ENCODE measurements at places on chromosomes 7 and 10.

DNA sequence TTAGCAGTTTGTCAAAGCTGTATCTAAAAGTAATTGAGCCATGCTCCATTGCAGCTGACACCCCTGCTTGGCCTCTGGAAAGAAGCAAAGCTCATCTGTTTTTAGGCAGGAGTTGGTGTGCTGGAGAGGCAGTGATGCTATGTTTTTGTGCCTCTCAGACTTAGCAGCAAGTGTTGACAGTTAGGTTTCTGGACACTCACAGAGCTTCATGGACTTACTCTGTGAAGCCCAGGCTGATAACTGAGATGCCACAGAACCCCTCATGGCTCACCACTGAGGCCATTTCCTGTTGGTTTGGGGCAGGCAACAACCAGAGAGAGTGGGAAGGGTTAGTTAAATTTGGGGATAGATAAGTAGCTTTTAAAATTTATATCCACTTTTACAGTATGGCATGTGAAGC is 59.8 kb downstream of the BTAF1 start:
- DNase-seq, result no peak

DNA sequence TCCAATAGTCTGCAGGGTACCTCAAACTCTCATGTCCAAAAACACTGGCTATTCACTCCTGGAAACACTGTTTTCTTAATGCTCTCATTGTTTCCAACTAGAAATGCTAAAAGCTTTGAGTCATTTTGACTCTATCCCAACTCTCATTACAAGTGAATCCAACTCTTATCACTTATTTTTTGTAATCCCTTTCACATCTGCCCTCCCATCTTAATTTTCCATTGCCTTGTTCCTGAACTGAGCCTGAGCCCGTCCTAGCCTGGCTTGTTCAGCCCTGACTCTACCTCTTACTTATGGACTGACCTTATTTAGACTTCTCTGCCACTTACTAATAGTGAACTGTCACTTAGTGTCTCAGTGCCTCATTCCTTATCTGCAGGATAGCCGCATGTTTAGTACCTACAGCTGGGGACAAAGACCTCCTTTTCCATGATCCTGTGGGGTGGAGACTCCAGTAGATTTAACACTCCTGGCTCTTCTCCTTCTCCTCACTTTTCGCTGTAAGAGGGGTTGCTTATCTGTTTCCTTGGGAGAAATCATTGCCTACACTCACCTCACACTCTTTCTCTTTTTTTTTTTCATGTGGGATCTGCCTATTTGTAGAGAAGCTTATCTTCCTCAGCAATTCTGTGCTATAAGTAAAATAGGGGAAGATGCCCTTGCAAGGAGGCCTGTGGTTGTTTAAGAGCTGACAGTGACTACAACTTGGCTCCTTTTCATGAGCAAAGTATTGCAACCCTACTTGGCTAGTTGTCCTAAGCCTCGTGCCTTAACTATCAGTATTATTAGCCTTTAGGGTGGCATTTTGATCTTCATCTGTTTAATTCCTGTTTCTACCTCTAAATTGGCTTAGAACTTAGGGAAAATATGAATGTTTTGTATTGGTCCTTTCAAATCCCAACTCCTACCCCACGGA is 56.4 kb downstream of the SLC16A12 start:
- no peak for DNase-seq

DNA sequence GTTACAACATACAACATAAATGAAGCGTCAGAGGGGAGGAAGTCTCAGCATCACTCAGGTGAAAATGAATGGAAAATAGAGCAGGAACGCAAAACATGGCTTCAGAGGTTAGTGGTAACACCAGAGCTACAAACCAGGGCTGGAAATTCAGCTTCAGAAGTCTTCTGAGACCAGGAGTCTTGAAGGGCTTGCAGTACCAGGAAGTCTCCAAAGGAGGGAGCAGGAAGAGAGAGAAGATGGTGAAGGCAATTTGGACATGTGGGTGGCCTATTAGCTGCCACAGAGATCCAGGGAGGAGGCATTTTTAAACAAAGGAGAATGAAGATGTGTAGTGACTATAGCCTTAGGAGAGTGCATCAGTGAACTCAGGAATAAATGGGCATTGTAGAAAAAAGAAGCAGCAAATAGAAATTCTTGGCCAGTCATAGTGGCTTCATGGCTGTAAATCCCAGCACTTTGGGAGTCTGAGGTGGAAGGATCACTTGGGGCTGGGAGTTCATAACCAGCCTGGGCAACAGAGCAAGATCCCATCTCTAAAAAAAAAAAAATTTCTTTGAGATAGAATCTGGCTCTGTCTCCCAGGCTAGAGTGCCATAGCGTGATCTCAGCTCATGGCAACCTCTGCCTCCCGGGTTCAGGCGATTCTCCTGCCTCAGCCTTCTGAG is 9.3 kb upstream of the TET1 start:
- DNase-seq, result no peak

- DNase-seq, result no peak
Measured at GRCh38 chr7:67654642-67655041, 658.0 kb downstream of the TYW1 start.

DNA sequence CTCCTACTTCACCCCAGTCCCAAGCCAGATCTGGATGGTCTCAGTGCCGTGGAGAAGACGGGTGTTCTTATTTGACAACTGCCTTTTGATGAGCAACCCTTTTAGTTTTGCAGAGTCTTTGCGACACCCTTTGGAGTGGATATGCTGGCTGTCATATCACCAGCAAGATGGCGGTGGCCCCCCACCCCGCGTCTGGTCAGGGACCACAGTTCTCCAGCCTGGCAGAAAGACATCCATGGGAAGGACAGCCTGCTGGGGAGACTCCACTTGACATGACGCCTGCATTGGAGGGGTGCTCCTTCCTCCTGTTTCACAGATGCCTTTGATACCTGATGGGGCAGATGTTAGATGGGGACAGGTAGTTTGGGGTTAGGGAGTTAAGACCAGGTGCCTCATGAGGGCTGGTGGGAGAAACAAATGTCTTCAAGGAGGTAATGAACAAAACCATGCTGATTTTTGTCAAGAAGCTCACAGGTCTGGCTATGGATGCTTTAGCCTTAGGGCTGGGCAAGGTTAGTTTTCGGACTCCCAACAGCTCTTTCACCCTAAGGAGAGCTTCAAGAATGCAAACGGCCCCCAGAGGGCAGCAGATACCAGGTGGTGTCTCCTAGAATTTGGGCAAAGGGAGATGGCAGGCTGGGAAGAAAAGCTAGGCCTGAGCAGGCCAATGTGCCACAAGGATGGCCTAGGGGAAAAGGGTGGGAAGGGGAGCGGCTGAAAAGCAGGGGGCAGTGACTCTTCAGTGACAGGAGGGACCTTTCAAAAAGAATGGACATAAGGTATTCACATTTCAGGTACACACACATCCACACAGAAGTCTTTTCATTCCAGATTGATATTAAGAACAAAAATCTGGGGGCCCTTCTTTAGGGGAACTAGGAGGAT is 95.2 kb downstream of the CLEC2L start:
- DNase-seq, result no peak

DNA sequence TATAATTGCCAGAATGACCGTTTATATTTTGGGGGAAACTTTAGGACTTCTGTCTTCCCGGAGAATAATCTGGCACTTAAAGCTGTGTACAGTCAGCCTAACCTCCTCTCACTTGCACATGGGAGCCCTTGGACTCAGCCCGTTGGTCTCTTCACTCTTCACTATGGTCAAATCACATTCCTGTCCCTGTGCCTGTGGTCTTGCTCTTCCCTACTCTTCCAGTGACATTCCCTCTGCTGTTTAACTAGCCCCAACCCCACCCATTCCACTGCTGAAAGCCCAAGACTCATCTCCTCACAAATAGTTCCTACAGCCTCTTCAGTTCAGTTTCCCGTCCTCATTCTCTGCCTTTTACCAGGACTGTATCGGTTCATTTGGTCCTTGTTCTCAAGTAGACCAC is 135.0 kb downstream of the DYNC1I1 start:
- DNase-seq, result no peak

- no peak for DNase-seq
Measured at GRCh38 chr10:28250358-28250757, 52.5 kb downstream of the MPP7 start.

DNA sequence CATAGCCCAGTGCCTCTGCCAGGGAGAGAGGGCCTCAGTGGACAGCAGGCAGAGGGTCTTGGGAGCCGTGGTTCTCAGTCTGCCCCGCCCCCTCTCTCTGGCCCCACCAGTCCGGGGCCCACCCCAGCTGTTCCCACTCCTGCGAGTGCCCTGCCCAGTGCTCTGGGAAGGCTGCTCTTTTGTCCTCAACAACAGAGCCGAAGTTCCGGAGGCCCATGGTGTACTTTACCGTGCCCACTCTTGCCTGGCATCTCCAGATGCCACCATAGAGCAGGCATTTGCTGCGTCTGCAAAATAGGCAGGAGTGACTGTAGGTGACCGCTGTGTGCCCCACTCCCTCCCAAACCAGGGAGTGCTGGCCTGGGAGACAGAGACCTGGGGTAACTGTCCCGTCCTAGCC is 29.3 kb upstream of the PCBD1 start:
- DNase-seq, result no peak

DNA sequence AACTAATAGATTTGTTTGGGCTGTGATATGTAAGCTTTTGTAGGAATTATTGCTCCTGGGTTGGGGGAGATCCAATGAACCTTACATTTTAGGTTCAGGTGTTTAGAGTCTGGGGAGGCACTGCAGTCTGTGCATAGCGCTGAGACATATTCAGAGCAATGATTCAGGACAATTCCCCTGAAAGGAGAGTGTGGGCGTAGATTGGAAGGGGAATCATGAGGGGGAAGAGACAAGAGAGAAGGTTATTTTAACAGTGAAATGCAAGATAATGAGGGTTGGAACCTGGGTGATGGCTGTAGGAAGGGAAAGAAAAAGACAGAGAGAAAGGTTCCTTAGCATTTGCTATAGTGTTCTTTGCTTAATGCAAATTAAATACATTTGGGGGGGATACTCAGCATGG is 1013.4 kb downstream of the REEP3 start:
- DNase-seq, result no peak

- DNase-seq, result no peak
Measured at GRCh38 chr10:102132193-102132562, 662 bp upstream of the PPRC1 start.
